ENCODE measurements at places on chromosomes 7 and 10. TPM values are rescaled to one million over a fixed set of nuclear protein-coding genes. Genes with fewer than 3 reads are reported as not detected.

POLR2J2 gene
- total RNA-seq, result 3.1 TPM

SNX13 gene
- total RNA-seq, result 86.9 TPM

HOXA10 gene
- total RNA-seq, result not detected

DNA sequence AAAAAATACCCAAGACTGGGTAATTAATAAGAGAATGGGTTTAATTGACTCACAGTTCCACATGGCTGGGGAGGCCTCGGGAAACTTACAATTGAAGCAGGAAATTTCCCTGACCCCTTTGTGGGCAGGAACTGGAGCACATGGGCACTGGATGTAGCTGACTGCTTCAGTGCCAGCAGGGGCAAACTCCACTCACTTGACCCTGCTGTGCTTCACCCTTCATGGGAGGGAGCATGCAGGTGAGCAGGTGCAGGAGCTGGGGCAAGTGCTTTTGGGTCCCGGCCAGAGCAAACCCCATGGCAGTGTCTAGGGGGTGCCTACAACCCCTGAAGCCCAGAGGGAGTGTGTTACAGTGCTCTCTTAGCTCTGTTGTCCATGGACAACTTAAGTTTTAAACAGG, 132.6 kb downstream of the AKR1D1 start:
- DNase-seq, result no peak

DNA sequence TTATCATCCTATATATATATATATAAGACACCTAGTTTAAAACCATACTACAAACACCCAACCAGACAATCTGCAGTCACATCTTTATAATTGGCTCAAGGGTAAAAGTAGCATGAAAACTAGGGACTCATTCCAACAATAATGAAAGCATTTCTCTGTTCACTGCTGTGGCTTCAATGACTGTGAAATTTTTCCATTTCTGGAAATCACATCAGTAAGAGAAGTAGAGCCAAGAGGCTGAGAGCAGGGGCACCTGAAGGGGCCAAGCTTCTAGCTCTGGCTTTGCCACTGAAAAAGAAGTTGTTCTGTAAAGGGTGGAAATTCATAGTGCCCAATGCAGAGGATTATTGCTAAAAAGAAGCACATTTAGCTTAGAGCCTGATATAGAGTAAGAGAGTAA, 158.6 kb upstream of the GLI3 start:
- DNase-seq, result no peak

GRCh38 chr7:143974459-143974858, 19.8 kb downstream of the OR2F1 start:
- DNase-seq, result no peak

Data from occipital lobe (tissue), 3 donors.